ENCODE measurements at places on chromosomes 3 and 15. TPM values are rescaled to one million over a fixed set of nuclear protein-coding genes. Genes with fewer than 3 reads are reported as not detected.

EPHA3 gene
- total RNA-seq: 0.07 TPM

- DNase-seq: no peak
Observed at GRCh38 chr3:197371591-197372046, 73.2 kb upstream of the DLG1 start.

WDR93 gene
- not detected for total RNA-seq

DNA sequence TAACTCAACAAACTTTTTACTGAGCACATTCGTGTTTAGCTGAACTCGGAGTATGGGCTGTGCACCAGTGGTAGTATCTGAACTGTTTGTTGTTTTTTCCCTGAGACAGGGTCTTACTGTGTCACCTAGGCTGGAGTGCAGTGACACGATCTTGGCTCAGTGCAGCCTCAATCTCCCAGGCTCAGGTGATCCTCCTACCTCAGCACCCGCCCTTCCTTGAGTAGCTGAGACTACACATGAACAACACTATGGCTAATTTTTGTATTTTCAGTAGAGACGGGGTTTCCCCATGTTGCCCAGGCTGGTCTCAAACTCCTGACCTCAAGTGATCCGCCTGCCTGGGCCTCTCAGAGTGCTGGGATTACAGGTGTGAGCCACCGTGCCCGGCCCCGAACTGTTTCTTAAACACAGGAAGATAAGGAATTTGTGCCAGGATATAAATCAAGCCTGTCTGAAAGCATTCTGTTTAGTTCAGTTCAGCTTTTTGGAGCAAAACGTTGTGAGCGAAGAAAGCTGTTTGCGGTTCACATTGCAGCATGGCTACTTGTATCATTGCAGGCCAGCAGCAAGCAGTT is 40.4 kb upstream of the SKOR1 start:
- DNase-seq: no peak

TF gene
- 0.11 TPM for total RNA-seq
